ENCODE measurements at places on chromosomes 3 and 15.

GRCh38 chr15:33326908-33327307 is 16.1 kb downstream of the RYR3 start:
- DNase-seq, result no peak

DNA sequence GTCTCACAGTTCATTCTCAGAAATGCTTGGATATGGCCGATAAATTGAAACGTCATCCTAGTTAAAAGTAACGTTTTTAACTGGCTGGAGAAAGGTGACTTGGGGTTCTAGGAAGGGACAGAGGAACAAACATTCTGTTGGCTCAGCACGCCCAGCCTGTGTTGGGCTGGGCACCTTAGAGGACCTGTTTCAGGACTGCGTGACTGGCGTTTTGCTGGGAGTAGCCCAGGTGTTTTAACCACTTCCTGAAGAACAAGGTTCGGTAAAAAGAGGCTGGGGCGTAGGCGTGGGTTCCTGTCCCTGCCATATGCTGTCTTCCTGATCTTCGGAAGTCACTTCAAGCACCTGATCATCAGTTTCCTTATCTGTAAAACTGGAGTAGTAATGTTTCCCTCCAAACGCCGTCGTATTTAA is 1.1 kb upstream of the TLNRD1 start:
- DNase-seq, result no peak

DNA sequence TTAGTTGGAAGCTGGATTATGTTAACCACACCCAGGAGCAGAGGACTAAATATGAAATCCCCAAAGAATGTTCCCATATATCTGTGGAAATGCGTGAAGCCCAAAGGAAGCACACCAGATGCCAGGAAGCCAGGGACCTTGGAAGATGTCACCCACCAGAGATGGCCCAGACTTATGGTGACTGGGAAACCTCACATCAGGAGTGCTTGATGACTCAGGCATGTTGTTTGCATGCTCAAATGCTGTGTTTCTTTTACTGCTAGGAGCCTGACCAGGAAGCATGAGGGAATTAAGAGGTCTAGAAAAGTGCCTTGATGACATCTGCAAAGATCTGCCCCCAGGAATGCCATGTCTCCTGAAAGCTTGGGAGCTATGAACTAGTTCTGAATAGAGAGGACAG is 109.0 kb upstream of the SLC2A2 start:
- DNase-seq, result no peak

DNA sequence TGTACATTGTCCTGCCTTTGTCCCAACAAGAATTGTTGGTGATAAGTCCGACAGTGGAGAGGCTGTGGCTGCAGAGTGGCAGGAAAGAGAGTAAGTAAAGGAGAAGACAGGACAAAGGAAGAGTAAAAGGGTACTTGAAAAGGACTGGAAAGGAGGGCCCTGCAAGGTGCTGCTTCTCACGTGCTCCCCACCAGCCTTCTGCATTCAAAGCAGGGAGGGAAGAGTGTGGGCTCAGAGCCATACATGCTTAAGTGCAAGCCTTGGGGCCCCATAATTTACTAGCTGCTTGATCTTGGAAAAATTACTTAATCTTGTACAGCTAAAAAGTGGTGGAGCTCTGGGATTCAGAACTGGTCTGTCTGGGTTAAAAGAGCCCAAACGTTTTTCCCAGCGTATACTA is 29.9 kb downstream of the MME start:
- DNase-seq, result no peak

DNA sequence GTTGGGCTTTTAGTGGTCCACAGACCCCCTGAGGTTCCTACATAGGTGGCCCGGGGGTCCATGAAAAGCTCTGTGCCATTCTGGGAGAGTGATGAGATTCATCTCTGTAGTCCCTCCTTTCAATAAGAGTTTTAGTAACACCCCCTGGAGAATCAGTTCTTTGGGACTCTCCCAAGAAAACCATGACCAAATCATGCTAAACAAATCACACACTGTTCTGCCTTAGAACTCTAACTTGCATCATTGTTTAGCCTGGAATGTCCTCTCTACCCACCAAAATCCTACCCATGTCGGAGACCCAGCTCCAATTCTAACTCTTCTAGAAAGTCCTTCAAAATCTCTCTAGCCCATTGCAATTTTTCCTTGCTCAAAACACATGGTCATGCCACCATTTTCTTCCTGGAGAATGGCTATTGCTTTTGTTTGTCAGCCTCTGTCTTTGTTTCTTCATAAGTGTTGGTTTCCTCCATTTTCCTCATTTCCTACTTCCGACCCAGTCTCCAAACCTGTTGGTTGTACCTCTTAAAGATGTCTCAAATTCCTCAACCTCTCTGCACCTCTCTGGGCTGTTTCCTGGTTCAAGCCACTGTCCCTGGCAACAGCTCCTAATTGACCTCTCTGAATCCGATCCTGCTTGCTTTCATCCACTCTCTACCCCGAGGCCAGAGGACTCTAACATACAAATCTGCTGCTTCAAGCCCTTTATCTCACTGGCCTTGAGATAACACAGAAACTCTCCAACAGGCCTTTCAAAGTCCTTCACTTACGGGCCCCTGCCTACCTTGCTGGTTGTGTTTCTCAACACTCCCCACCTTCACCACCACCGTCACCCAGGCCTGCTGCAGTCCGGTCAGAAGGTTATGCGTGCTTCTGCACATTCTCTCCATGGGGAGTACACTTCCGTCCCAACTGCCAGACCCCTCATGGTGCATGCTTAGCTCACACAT is 23.7 kb downstream of the CYP19A1 start:
- no peak for DNase-seq

- no peak for DNase-seq
Observed at GRCh38 chr3:182092662-182093262, 381.0 kb downstream of the SOX2 start.

- no peak for DNase-seq
Observed at GRCh38 chr15:36734366-36734765, 154.9 kb downstream of the CDIN1 start.

GRCh38 chr3:143265501-143266070 is 146.0 kb downstream of the CHST2 start:
- DNase-seq, result no peak

DNA sequence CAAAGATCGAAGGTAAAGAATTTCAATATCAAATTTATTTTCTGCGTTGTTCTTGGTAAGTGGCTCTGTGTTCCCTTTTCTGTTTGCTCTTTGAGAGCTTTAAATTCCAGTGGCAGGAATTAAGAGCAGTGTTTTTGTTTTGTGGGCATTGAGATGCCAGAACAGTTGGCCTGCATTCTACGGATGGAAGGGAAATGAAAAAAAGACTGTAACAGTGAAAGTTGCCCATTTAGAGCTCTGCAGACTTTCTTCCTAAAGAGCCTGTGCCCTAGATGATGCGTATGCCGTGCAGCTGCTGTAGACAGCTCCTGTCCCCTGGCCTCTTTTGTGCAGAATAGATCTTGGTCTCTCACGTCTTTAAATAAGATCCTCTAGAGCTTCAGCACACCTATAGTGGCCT is 58.8 kb downstream of the KAT2B start:
- no peak for DNase-seq

- DNase-seq, result no peak
Observed at GRCh38 chr3:27575499-27575898, 91.3 kb upstream of the SLC4A7 start.

DNA sequence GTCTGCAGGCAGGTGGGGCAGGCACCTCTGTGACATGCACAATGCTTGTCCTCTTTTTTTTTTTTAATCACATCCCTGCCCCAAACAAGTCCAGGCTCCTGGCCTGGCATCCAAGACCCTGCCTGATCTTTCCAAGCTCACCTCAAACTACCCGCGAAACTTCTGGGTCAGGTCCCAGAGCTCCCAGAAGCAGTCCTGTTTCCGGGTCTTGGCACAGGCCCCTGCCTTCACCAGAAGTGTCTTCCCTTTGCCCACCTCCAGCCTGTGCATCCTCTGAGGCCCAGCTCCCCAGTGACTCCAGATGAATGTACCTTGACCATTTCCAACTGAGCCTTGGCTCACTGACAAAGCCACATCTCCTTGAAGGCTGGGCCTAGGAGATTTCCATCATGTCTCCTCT is 23.0 kb downstream of the PLA2G4E start:
- DNase-seq, result no peak

GRCh38 chr3:69999140-70000027 is at the start of gene SAMMSON:
TSS of gene SAMMSON (plus strand) at chr3:69999733.
- no peak for DNase-seq

DNA sequence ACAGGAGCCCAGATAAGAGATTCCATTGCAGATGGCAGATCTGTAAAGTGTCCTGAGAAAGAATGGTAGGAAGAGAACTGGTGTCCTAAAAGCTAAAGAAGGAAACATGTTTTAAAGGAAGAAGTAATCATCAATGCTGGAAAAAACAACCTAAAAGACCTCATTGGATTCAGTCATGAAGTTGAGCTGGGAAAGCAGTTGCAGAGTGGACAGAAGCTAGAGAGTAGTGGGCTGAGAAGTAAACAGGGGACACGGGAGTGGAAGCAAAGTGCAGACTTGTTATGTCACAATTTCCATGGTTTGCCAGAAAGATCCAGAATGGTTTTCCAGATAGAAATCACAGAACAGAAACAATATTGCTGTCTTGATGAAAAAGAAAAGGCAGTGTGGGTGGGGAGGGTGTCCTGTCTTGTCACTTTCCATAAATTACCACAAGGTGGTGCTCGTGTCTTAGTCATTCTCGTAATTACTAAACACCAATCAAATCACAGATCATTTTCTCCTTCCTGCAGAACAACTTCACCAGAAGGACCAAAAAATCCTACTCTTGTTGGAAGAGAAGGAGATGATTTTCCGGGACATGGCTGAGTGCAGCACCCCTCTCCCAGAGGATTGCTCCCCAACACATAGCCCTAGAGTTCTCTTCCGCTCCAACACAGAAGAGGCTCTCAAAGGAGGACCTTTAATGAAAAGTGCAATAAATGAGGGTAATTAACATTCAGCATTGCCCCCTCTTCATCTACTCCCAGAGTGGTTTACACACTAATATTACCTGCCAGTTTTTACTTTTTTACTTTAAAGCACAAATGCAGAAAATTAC is 64.5 kb downstream of the KLHL25 start:
- DNase-seq, result no peak

GRCh38 chr3:31927811-31928210 is 53.3 kb downstream of the OSBPL10 start:
- DNase-seq, result no peak

DNA sequence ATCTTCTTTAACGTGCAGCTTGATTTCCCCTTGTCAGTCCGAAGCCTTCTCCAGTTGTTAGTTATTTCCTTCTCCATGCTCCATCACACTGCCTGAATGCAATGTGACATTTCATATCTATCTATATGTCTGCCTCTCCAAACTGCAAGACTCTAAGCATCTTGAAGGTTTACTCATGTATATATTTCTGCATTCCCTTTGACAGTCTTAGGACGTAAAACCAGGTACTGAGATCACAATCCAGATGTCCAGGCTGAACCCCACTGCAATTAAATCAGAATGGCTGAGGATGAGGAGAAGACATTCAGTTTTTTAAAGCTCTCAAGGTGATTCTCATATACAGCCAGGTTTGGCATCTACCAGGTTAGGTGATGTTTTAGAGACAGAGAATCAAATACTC is 6.1 kb upstream of the SATB1 start:
- no peak for DNase-seq

- DNase-seq, result no peak
Observed at GRCh38 chr3:150300388-150300787, 107.7 kb upstream of the TSC22D2 start.

GRCh38 chr15:69060744-69061143 is 46.2 kb downstream of the NOX5 start:
- DNase-seq, result no peak

GRCh38 chr3:94413336-94414108 is 350.7 kb downstream of the NSUN3 start:
- no peak for DNase-seq

GRCh38 chr3:107985496-107985895 is 105.3 kb downstream of the CD47 start:
- DNase-seq, result no peak

DNA sequence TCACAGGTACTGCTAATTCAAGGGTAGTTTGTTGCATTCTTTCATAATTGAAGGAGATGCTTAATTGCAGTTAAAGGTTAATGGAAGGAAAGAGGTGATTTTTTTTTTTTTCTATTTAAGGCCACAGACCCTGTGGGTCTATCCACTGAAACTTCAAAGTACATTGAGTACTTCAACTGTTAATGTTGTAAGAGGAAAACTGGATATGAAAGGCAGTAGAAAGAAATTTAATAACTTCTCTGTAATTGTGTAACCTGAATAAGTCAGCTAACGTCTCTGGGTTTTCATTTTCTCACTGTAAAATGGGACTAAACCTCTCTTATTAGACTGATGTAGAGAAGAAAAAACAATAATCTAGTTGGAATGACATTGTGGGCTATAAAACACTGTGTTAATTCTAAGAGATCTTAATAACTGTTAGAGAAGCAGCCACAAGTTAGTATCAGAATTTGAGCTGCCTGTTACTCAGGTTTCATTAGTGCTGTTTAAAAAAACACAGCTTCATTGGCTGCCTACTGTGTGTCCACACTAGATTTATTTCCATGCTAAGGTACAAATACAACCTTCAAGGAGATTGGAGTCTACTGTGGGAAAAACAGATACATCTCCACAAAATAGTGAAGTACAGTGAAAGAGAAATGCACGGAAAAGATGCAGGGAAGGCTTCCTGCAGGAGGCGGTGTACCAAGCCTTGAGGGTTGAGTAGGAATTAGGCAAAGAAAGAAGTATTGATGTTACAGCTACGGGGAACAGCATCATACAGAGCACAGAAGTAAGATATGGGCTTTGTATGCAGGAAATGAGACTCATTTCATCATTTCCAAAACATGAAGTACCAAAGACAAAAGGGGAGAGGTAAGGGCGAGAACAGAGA is 483.6 kb downstream of the TAFA4 start:
- no peak for DNase-seq

DNA sequence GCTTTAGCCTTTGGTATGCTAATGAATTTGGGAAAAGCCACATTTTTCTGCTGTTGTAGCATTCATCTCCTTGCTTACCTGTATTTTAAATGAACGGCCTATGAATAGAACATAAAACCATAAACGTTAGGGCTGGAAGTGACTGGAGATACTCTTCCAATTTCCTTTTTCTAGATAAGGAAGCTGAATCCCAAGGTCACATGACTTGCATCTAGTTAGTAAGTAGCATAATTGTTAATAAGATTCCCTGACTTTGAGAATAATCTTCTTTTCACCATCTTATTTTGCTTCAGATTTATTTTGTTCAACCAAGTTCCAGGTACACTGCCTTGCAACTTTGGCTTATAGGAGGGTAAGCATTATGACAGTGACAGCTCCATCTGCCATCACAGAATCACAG is 20.7 kb upstream of the EDEM1 start:
- no peak for DNase-seq

- no peak for DNase-seq
Observed at GRCh38 chr3:38645601-38646000, 3.9 kb downstream of the SCN5A start.

Measured in activated naive CD4-positive, alpha-beta T cell (primary cell).